Naive thymus-derived CD4-positive, alpha-beta T cell (primary cell): ENCODE measurements at places on chromosomes 3 and 15. TPM values are rescaled to one million over a fixed set of nuclear protein-coding genes. Genes with fewer than 3 reads are reported as not detected.

GRCh38 chr3:197600796-197601565, 45.2 kb upstream of the BDH1 start:
- H3K27ac ChIP-seq = no peak overlapping the region
- no peaks in the 10 kb centered on the region for H3K36me3 ChIP-seq
- DNase-seq = no peak
- no peak overlapping the region for H3K4me3 ChIP-seq
- H3K4me1 ChIP-seq = peaks cover 9% of the 10 kb centered on the region
- H3K27me3 ChIP-seq = no peaks in the 10 kb centered on the region

DNA sequence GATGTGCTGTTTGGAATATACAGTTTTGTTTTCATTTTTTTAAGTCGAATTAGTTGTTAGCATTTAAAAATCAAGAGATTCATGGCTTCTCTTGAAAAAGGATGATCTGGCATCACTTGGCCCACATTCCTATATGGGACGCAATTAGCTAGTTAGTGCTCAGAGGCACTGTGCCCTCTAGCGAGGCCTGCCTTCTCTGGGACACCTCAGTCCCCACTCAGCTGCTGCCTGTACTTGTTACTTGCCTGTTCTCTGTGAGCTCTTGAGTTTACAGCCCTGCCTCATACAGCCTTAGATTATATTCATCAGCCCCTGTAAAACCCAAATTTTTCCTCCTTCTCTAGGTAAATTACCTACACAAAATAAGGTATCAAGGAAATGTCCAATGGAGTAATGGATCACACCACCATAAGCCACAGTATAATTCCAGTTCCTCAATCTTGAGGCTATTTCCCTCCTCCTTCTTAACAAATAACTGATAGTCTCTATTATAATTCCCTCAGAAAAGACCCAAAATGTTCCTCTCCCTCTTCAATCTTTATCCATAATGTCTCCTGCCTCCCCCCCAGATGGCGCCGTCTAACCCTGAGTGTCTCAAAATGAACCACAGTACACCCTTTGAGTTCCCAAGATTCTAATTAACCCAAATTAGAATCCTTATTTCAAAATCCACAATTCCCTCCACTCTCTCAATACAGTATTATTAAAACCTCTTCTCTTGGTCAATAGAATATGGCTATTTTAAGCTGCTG, 2.7 kb downstream of the ZMAT3 start:
- no peak overlapping the region for H3K27ac ChIP-seq
- peak; percentile 44 for DNase-seq
- H3K36me3 ChIP-seq = peaks cover 19% of the 10 kb centered on the region
- no peak overlapping the region for H3K4me3 ChIP-seq

DNA sequence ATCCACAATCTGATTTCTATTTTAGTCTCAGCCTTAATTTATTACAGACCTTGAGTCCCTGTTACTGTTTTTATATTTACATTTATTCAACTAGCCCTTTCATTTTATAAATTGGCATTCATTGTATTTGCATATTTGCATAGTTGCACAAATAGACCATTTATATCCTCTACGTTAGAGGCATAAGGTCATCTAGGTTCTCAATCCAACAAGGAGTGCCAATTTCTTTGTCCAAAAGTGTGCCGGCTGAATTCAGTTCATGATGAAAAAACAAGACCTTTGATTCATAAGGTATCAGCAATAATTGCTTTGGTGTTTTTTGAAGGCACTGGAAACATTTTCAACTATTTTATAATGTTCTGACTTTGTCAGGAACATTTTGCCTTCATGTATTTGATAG, 33.9 kb upstream of the NANOGP8 start:
- no peak overlapping the region for H3K4me3 ChIP-seq
- H3K36me3 ChIP-seq = no peaks in the 10 kb centered on the region
- H3K27me3 ChIP-seq = no peaks in the 10 kb centered on the region
- DNase-seq = no peak
- H3K27ac ChIP-seq = no peak overlapping the region

GRCh38 chr15:75671730-75672602, 24.3 kb downstream of the SNX33 start:
- H3K36me3 ChIP-seq = no peaks in the 10 kb centered on the region
- no peak overlapping the region for H3K4me3 ChIP-seq
- no peak for DNase-seq
- H3K4me1 ChIP-seq = no peaks in the 10 kb centered on the region
- no peaks in the 10 kb centered on the region for H3K27me3 ChIP-seq
- H3K27ac ChIP-seq = no peak overlapping the region

CNTN6 gene
- total RNA-seq = not detected

DNA sequence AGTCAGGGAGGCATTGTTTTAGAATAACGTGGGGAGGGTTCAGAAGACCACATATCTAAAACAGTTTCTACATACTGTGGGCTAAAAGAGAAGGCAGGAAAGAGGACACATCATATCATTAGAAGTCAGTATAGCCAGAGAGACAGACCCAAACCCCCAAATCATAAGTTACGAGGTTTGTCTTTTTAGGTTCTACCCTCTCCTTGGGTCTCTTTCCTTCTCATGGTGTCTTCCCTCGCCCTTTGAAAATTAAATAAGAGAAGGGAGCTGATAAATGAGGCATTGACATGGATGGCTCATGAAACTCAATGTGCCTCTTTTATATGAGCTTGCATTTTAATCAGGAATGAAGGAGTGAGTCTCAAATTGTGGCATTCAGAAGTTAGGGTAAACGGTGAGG, 3.4 kb downstream of the UPK1B start:
- no peaks in the 10 kb centered on the region for H3K4me1 ChIP-seq
- H3K27me3 ChIP-seq = no peaks in the 10 kb centered on the region
- H3K27ac ChIP-seq = no peak overlapping the region
- no peaks in the 10 kb centered on the region for H3K36me3 ChIP-seq
- H3K4me3 ChIP-seq = no peak overlapping the region
- DNase-seq = no peak

MST1R gene
- total RNA-seq = 2.9 and 5.8 TPM in 2 replicates

DNA sequence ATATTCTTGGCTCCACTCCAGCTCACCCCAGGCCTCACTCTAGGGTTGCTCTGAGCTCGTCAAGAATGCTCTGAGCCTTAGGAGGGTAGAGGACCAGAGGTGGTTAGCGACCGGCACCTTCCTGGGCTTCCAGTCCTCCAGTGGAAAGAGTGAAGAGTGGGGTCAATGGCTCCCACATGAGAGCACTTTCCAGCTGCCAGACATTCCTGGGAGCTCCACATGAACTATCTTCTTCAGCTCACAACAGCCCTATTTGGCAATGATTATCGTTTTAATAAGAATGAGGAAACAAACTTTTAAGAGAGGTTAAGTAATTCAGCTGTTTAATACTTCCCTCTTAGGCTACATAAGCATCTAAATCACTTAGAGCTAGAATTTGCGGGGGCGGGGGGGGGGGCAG, 139.3 kb downstream of the STT3B start:
- no peak overlapping the region for H3K4me3 ChIP-seq
- no peak for DNase-seq
- H3K4me1 ChIP-seq = no peaks in the 10 kb centered on the region
- no peak overlapping the region for H3K27ac ChIP-seq
- no peaks in the 10 kb centered on the region for H3K27me3 ChIP-seq
- no peaks in the 10 kb centered on the region for H3K36me3 ChIP-seq

IL5RA gene
- not detected in 2 replicates for total RNA-seq

GRCh38 chr3:195809291-195809785, 2.4 kb downstream of the MUC4 start:
- H3K4me3 ChIP-seq = no peak overlapping the region
- H3K27me3 ChIP-seq = no peaks in the 10 kb centered on the region
- H3K36me3 ChIP-seq = no peaks in the 10 kb centered on the region
- H3K27ac ChIP-seq = no peak overlapping the region
- DNase-seq = no peak
- H3K4me1 ChIP-seq = no peaks in the 10 kb centered on the region
